ENCODE measurements at places on chromosomes 4 and X.

GRCh38 chr4:10495651-10496050, 38.4 kb upstream of the ZNF518B start:
- no peak for DNase-seq

- no peak for DNase-seq
These were observed 84.7 kb downstream of the LARP7 start for GRCh38 chr4:112721627-112722026.

DNA sequence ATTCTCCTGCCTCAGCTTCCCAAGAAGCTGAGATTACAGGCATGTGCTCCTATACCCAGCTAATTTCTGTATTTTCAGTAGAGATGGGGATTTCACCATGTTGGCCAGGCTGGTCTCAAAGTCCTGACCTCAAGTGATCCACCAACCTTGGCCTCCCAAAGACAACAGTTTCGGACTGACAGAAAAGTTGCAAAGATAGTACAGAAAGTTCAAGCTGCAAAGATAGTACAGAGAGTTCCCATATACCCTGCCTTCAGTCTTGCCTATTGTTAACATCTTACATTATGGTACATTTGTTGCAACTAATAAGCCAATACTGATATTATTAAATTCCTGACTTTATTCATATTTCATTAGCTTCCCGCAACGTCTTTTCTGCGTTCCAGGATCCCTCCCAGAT, 65.8 kb downstream of the SUPT20HL2 start:
- DNase-seq = no peak

DNA sequence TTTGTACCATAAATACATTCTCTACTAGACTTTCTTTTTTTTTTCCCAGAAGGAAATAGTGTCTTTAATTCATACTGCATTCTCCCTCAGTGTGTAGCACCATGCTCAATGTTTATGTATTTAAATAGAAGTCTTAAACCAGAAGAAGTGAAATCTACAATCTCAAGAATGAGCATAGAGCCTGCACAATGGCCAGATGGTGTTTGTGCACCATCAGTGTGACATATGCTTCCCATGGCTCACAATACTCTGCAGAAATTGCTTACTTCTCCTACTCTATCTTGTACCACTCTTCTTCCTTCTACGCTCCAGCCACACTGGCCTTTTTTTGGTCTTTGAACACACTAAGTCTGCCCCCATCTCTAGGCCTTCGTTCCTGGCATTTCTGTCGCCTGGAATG, 2.6 kb upstream of the DOCK11 start:
- no peak for DNase-seq

DNA sequence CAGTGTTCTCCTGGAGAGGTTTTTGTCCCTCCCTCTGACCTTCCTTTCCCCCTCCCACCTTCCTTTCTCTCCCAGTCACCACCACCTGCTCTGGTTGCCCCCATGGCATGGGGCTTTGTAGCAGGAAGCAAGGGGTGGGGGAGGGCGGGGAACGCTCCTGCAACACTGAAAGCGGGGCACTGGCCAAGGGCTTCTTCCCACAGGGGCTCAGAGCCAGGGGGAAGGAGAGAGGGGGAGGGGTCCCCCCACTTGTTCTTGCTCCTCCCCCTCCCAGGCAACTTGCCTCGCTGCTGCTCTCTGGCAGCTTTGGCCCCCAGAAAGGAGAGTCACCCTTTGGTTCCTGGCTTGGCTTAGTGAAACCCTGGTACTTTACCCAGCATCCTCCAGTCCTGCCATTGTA, 48.4 kb downstream of the BCORL1 start:
- no peak for DNase-seq

DNA sequence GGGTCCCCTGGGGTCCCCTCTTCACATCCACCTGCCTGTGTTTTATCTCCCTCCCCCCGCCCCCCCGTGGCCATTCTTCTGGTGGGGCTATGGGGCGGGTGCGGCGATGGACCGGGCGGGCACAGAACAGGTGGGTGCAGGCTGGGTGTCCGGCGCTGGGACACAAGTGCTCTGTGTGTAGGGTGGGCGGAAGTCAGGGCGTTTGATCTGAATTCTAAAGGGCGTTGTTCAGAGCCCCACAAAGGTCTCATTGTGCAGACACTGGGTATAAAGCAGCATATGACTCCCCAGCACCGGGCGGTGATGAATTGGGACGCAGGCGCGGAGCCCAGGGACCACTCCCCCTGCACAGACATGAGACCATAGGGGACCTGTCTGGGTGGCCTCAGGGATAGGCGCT, at the start of gene GJB1:
Gene GJB1, plus strand, starts transcription at position 296 of the 400 bp plus-strand sequence. CDS start 484 bp downstream, outside the sequence.
- DNase-seq = no peak

DNA sequence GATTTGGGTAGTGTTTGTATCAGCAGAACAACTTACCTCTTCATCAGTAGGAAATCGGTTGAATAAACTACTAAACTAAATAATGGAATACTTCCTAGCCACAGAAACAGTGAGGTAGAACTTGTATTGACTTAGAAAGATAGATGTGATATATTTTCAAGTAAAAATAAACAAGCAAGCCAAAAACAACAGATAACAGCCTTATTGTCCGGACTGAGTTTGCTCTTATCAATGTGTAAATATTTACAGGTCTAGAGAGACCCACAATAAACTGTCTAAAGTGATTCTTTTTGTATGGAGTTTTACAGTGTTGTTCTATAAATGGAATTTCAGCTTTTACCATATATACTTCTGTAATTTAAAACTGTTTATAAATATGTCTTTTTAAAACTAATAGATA, 721.8 kb downstream of the ADGRL3 start:
- DNase-seq = no peak

- no peak for DNase-seq
These were observed 266.5 kb upstream of the KCNIP4 start for GRCh38 chr4:22215084-22215483.

DNA sequence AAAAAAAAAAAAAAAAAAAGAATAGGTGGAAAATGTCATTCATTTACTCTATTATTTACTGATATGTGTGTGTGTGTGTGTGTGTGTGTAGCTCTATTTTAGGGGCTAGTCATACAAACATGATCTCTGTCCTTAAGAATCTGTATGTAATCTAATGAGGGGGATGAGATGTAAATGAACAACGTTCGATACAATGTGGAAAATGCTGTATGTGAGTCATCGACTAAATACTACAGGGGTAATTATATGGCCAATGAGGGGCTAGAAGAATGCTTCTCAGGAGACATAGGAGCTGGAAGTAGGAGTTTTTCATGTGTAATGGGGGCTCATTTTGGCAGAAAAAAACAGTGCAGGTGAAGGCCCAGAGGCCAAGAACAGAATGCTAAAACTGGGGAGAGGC, 41.9 kb downstream of the LEF1 start:
- no peak for DNase-seq

DNA sequence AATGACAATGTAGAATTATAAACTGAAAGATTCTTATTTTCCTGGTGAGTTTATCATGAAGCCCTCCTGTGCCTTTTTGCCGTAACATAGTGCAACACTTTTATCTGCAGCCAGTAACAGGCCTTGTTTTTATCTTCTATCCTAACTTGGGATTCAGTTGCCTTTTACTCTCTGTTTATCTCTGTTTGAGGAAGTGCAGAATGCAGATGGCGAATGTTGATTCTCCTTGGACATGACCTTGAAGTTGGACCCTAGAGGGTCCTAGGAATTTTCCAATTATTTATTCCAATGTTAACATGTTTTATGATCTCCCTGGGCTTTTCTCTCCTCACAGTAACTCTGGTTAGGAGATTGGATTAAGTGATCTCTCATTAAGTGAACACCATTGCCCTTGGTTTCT, 165.0 kb downstream of the FMR1NB start:
- DNase-seq = no peak

GRCh38 chr4:3836756-3837601, 70.8 kb downstream of the ADRA2C start:
- DNase-seq = no peak

DNA sequence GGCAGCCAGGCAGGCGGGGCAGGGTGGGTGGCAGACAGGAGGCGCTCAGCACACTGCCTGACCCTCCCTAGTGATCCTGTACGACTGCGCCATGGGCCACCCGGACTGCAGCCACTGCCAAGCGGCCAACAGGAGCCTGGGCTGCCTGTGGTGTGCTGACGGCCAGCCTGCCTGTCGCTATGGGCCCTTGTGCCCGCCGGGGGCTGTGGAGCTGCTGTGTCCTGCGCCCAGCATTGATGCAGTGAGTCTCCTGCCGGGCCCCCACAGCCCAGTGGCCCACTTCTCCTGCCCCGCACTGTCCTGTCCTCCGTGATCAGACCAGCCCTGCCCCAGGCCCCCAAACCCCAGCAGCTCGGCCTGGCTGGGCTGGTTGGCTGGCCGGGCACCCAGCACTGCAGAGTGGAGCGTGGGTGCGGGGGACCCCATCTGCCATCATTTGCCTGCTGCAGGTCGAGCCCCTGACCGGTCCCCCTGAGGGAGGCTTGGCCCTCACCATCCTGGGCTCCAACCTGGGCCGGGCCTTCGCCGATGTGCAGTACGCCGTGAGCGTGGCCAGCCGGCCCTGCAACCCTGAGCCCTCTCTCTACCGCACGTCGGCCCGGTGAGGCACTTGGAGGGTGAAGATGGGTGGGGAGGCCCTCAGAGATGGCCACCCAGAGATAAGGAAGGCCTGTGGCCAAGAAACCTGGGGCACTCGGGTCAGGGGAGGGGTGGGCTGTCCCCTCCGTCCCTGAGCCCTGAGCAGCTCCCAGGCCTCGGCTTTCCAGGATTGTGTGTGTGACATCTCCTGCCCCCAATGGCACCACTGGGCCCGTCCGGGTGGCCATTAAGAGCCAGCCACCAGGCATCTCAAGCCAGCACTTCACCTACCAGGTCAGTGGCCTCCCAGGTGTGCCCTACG, 7.6 kb downstream of the PLXNB3 start:
- DNase-seq = no peak

DNA sequence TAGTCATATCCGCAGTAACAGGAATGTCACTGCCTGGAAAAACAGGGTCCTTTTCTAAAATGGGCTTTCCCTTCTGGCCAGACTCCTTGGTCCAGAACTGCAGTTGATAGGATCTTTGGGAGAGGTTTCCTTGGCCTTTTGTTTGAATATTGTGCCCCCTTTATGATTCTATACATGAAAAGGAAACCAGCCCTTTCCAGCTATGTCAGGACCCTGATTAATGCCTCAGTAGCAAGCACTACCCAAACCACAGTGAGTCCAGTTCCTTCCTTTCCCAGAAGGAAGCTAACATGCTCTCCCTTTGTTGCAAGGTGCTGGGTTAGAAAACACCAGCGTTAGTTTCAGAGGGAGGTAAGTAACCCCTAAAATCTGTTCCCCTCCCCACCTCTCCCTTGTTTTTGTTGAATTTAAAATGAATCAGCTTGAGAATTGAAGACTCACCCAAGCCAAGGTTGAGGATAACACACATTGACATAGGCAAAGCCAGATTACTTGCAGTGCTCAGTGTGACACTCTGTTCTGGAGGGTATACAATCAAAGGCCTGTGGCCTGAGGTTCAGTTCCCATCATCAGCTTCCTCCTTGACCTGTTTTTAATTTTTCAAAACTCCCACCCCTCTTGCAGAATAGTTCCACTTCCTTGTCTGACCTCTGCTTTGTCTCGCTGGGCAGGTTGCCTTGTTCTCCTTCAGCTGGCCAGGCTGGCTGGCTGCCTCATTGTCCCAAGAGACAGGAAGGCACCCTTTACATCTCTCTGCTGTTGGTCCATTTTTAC, 87.6 kb upstream of the PLAC1 start:
- DNase-seq = no peak

GRCh38 chrX:22527302-22527701, 254.6 kb downstream of the CBLL2 start:
- no peak for DNase-seq

- DNase-seq = no peak
These were observed 12.1 kb upstream of the ARAP2 start for GRCh38 chr4:36256398-36256891.

GRCh38 chrX:30589146-30589888, 11.8 kb upstream of the TASL start:
- DNase-seq = no peak

DNA sequence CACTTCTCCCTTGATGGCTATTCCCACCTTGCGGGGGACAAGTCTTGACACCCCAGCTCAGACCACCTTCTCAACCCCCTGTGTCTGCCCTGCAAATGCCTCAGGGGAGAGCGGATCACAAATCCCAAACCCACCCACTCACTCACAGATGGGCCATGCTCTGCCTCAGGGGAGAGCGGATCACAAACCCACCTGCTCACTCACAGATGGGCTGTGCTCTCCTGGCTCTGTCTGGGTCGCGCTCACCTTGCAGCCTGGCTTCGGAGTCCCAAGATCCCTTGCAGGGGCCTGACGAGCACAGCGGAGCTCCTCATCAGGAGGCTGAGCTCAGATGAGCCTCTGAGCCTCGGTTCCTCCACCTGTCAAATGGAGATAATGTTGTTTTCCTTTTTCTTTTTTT, 38.6 kb downstream of the HTRA3 start:
- no peak for DNase-seq

DNA sequence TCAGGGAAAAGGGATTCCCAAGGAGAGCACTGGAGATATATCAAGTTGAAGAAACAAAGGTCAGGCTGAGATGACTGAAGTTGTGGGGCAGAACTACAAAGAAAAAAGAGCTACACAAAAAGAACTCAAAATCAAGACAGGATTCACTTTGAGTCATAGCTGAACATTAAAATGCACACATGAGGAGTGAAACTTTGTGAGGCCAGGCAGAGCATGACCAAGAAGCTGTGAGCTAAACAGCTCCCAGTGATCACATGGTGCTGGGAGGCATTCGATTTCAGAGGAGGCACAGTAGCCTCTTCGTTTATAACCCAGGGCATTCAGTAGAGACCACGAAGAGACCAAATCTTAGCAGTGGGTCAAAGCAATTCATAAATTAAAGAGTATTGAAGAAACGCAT, 145.3 kb downstream of the ATRX start:
- no peak for DNase-seq

DNA sequence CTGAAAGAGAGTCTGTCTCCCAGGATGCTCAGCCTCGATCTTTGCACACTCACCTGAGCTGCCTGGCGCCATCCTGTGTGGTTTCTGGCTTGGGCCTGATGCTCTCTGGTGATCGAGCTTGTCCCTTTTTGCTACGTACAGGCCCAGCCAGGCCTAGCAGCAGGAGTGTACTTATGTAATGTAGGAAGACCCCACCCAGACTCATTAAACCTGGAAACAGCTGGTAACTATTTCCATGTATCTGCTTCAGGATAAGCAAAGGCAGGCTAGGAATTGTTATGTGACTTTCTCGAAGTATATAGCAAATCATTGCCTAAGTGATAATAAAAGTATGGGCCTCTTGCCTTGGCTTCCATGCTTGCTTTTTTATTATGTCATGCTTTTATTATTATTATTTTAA, 18.6 kb upstream of the ARSJ start:
- no peak for DNase-seq
